Activated CD4-positive, alpha-beta T cell treated with anti-CD3 and anti-CD28 coated beads, Interleukin-2, amount 10 ng/mL, durations not matched to agents 7 days and 5 days (primary cell): ENCODE measurements at places on chromosomes 16 and 17. TPM values are rescaled to one million over a fixed set of nuclear protein-coding genes. Genes with fewer than 3 reads are reported as not detected.
A peak's percentile ranks its signal among the peaks of the same experiment; 100 is the strongest.

DNA sequence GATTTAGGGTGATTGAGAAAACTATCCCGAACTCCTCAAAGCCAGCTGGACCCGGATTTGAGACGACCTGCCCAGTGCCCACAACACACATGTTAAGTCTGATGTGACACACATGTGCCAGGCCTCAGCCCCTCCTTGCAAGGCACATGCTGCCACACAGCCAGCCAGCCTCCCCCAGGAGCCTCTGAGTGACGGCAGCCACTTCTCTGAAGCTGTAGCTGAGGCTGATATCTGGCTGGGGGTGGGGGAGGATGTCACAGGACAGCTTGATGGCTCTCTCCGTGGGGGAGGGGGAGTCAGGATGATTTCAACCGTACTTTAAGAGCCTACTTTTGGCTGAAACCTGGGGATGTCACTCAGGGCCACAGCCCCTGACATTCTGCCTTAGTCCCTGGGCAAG lies 40.9 kb downstream of the SRCIN1 start:
- no peak for DNase-seq

DNA sequence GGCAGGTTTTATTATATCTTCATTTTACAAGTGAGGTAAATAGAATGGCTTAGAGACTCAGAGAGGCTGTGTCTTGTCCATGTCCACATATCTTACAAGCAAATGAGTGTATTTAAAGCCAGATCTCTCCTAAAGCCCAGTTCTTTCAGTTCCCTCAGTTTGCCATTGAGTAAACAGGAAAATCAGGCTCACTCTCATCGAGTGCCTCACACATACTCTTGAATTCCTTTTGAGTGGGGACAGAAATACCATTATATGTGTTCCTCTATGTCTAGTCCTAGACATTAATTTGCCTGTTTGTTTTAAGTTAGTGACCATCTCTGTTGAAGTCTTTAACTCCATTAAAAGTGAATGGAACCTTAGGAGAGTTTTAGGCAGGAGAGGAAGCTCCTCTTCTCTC lies 40.1 kb downstream of the BPTF start:
- no peak for DNase-seq

DNA sequence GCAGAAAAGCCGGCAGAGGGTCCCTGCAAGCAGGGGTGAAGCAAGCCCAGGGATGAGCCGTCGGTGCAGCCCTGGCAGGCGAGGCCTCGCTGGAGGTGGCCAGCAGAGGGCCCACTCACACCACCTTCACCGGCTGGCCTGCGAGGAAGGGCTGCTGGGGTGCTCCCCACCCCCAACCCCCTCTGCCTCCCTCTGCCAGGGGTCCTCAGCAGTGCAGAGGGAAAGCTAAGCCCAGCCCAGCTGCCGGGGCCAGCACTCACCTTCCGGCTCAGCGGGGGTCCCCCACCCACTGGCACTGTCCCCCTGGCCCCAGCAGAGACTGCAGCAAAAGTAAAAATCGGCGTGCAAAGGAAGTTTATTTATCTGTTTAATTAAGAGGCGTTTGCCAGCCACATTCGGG lies 113.4 kb downstream of the ENGASE start:
- no peak for DNase-seq

DNA sequence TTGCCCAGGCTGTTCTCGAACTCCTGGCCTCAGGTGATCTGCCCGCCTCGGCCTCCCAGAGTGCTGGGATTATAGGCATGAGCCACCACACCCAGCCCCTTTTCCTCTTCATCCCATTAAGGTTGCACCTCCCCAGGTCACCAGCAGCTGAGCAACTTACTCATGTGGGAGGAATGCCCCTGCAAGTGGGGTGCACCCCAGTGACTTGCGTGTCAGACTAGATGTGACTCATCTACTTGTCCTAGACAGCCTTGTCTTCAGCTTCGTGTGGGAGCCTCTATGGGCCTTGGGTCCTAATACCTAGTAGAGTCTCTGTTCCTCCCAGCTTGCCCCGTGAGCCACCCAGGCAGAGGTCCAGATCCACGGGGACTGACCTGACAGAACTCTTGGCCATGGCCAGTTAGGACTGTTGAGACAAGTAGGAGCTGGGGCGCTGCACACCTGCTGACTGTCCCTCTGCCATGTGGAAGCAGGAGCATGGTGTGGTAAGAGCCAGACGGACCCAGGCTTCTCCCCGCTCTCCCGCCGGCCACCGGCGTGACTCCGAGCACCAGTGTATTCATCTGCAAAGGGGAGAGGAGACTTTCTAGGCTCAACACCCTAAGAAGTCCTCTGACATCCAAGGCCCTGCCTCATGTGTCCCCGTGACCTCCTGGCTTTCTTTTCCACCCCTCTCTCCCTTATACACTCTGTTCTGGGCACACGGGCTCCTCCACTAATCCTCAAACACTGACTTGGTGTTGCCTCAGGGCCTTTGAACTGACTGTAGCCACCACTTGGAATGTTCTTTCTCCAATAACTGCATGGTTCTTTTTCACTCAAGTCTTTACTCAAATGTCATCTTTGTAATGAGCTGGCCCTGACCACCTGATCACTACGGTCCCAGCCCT lies 11.6 kb upstream of the CBX4 start:
- DNase-seq, result no peak

DNA sequence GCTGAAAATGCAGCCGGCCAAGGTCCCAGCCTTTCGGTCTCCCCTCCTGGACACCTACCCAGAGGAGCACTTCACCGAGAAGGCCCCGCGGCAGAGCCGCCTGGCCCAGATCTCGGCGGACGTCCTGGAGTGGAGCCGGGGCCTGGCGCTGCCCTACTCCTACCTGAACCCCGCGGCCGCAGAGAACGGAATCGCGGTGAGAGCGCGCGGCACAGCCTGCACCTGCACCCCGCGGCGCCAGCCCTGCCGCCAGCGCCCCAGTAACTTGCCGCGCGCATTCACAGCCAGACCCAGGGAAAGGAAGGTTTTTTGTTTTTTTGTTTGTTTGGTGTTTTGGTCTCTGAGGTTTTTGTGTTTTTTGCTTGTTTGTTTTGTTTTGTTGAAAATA lies 15.2 kb downstream of the ALOX12B start:
- DNase-seq, result no peak

GRCh38 chr16:84562174-84562815 lies 55.6 kb downstream of the COTL1 start:
- DNase-seq, result no peak

Gene AARSD1
- 31.4 TPM for total RNA-seq

GRCh38 chr16:12729448-12729847 lies 74.2 kb downstream of the CPPED1 start:
- DNase-seq, result no peak

Gene CDIP1
- 44.2 TPM for total RNA-seq

GRCh38 chr16:11316331-11317015 lies 28.8 kb upstream of the RMI2 start:
- DNase-seq, result no peak

DNA sequence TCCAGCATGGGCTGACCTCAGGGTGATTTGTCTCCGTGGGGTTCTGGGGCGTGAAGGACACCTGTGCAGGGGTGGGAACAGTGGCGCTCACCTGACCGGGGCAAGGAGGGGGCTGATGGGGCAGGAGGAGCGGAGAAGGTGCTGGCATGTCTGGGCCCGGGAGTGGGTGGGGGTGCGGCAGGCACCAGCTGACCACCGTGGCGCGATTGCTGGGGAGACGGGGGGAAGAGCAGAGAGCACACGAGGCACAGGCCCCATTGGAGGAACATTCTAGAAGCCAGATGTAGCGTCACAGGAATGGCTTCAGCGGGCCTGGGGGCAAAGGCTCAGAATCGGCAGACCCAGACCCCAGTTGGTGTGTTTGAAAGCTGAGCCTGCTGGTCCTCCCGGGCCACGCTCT lies 12.1 kb downstream of the CACNA1H start:
- DNase-seq, result no peak

Gene DPEP2
- 14.2 TPM for total RNA-seq

GRCh38 chr17:4156750-4157381 lies 13.9 kb downstream of the CYB5D2 start:
- no peak for DNase-seq

GRCh38 chr17:19346351-19347255 lies 15.9 kb downstream of the B9D1 start:
- no peak for DNase-seq

Gene UTP18
- 42.9 TPM for total RNA-seq

- DNase-seq, result no peak
These were observed 30.7 kb upstream of the PIK3R6 start for GRCh38 chr17:8898126-8898525.

DNA sequence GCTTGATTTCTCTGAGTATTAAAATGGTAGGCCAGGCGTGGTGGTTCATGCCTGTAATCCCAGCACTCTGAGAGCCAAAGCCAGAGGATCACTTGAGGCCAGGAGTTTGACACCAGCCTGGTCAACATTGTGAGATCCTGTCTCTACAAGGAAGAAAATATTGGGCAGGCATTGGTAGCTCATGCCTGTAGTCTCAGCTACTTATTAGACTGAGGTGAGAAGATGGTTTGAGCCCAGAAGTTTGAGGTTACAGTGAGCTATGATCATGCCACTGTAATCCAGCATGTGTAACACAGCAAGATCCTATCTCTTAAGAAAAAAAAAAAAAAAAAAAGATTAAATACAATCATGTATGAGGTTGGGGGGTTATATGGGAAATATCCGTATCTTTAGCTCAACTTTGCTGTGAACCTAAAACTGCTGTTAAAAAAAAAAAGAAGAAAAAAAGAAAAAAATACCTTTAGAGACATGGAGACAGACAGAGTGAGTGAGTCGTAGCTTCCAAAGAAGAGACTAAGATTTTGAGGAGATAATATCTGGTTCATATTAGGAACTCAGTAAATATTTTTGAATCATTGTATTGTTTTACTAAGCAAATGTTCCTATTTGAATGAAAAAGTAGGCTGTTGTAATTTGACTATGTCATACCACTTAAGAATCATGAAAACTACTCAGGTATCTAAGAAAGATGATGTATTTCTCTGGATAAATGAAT lies 325.7 kb upstream of the TBX2 start:
- DNase-seq, result no peak

GRCh38 chr16:2285731-2286191 lies 17.8 kb upstream of the RNPS1 start:
- DNase-seq, result no peak

Gene TAF1C
- 52.1 TPM for total RNA-seq

Gene ATP2C2
- total RNA-seq, result not detected

- DNase-seq, result peak; percentile 59
These were observed 104.7 kb downstream of the MRM1 start for GRCh38 chr17:36705874-36706731.

DNA sequence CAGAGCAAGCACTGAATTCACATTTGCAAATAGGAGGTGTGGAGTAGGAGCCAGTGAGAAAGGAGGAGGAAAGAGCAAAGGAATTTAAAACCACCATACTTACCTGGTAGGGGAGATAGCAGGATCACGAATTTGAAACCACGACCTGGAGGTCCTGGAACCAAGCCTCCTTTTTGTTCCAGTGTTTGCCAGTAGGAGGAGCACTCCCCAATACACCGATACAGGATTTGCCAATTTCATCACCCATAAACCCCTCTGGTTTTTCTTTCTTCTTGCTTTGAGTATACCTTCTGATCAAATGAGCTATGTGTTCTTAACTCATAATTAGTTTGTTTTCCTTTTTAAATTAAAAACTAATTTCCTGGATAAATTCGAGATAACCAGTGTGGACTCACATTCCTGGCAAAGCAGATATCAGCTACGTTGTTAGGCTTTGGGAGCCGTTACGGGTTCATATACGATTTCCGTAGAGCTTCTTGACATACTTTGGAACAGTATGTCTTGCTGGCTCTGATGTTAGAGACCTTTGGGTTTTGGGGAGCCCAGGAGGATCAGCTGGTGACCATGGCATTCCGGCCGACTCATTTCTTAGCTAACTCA lies 22.7 kb downstream of the BCO1 start:
- peak; percentile 37 for DNase-seq

DNA sequence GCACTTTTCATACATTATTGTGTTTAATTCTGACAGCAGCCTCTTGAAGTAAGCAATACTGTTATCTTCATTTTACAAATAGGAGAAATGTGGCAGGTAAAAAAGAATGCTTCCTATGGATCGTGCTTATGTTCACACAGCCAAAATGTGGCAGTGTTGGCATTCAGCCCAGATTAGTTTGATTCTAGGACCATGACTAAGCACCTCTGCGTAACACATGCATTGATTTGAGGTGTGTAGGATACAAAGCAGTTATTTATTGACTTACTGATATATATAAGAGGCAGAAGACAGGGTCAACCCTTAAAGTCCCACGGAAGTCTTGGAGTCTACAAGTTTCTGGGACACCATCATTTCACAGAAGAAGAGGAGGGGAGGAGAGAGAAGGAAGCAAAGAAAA lies 1144.4 kb upstream of the GOT2 start:
- DNase-seq, result no peak

DNA sequence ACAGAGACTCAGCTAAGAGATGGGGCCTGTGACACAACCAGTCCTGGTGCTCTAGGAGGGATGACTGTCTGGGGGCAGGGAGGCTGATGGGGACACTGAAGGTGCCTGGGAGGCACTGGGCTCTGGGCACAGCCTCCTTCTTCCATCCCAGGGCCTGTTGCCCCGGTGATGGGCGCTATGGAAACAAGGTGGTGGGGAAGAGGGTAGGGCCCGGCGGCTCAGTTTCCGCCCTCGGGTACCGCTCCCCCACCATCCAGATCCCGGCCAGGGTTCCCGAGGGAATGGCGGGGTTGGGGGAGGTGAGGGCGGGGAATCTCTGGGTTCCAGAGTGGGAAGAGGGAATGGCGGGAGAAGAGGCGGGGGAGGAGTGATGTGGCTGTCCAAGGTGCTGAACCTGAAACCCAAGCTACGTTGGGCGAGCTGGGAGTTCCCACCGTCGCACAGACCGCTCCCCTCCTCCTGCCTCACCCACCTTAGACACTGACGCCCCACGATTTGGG lies 981 bp downstream of the KCNH4 start:
- DNase-seq, result peak; percentile 44

DNA sequence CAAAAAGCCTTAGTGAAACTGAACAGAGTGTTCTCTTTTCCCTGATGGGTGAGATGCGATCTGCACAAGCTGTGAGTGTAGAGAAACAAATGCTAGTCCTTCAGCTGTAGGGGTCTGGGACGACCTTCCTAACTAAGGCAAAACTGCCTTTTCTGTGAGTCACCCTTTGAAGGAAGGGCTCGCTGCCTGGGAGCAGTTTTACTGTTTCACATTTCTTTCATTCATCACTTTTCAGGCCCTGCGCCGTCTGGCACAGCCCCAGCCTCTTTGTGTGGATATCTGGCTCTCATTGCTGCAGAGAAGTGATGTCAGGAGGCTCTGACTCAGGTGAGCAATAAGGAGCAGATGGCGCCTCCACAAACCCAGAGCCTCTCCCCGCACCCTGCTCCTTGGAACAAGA lies 57.4 kb downstream of the HS3ST3A1 start:
- no peak for DNase-seq
